Stimulated activated CD8-positive, alpha-beta memory T cell treated with anti-CD3 and anti-CD28 coated beads, Interleukin-7, amount 100 ng/mL, for 1 hour (primary cell): ENCODE measurements at places on chromosomes 3 and 15.

- DNase-seq, result no peak
Observed at GRCh38 chr3:196688349-196688748, 23.7 kb downstream of the CEP19 start.

- DNase-seq, result no peak
Observed at GRCh38 chr3:177449360-177450006, 252.2 kb upstream of the TBL1XR1 start.

DNA sequence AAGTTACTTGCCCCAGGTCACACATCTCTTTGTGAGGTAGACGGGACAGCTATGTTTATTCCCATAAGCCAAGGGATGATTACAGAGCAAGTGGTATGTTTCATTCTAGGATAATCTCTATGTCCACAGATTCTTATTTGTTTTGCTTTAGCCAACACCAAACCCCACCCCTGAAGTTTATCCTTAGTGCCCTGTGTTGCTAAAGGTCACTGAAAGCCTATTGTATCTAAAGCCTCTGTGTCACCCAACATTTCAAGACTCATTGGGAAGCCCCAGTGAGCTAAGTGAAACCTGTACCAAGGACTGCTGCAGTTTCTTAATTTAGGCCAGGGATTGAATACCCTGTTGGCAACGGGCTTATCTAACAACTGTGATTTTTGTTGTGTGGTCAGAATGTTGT is 135.6 kb downstream of the ADAMTS9 start:
- DNase-seq, result no peak

- no peak for DNase-seq
Observed at GRCh38 chr15:45385590-45385989, 7.2 kb upstream of the GATM start.

- DNase-seq, result no peak
Observed at GRCh38 chr15:39400821-39401550, 179.9 kb upstream of the THBS1 start.

DNA sequence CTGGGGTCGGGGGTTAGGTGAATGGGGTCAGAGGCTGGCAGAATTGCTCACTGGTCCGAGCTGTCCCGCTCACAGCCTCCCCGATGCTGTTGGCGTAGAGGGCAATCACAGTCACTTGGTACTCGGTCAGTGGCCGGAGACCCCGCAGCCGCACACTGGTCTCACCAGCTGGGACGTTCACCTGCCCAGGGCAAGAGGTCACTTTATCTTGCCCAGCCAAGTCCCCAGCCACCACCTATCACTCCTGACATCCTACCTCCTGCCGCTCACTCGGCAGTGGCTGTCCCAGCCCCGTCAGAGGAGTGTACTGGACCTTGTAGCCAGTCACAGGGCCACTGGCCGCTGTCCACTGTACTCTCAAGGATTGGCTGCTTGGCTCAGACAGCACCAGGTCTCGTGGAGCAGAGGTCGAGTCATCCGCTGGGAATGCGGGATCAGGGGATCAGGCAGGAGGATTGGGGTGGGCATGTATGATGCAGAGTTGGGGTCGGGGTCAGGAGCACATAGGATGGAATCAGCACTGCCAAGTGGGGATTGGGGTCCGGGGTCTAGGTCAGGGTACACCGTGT is 2.5 kb downstream of the COL7A1 start:
- no peak for DNase-seq

DNA sequence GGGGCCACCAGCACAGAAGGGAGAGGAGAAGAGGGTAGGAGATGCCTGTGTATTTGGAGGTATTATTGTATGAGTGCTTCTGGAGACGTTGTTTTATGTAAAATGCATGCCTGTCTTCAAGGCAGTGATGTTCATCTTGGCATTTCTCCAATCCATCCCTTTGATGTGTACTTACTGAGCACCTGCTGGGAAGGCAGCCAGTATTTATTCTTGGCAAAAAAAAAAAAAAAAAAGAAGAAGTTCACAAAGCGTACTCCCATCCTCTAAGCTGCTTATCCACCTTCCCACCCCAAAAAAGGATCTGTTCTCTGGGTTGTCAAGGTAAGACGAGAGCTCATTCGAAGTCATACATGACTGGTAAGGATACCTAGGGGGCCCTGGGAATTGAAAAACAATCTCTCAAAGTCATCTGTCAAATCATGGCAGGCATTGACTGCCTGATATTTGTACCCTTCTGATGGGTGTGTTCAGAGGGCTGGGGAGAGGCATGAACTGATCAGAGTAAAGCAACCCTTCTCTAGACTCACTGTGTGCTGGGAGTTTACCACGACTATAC is 30.0 kb upstream of the SLC6A1 start:
- no peak for DNase-seq

- no peak for DNase-seq
Observed at GRCh38 chr3:151093905-151094304, 8.4 kb downstream of the MED12L start.

GRCh38 chr3:141457624-141458236 is 29.1 kb upstream of the RASA2 start:
- DNase-seq, result no peak

- DNase-seq, result no peak
Observed at GRCh38 chr3:61541694-61542093, 19.7 kb upstream of the PTPRG start.

- DNase-seq, result no peak
Observed at GRCh38 chr15:63803106-63803886, 30.5 kb downstream of the HERC1 start.

DNA sequence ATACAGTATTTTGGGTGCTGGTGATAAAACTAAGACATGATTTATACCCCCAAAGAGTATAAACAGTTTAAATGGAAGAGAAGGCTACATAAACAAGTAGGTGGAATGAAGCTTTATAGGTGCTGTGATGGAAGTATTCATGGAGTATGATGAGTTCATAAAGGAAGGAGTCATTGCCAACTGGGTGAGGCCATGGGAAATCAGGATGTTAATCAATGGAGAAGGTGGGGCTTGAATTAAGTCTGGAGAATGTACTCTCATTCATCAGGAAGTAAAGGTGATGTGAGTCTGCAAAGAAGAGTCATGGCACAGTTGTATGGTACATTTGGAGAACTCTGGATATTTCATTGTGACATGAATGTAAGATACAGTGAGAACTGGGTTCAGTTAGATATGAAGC is 147.5 kb upstream of the MME start:
- DNase-seq, result no peak

- no peak for DNase-seq
Observed at GRCh38 chr3:40308725-40309417, 636 bp upstream of the EIF1B start.

- no peak for DNase-seq
Observed at GRCh38 chr3:35492841-35493240, 146.5 kb upstream of the ARPP21 start.

DNA sequence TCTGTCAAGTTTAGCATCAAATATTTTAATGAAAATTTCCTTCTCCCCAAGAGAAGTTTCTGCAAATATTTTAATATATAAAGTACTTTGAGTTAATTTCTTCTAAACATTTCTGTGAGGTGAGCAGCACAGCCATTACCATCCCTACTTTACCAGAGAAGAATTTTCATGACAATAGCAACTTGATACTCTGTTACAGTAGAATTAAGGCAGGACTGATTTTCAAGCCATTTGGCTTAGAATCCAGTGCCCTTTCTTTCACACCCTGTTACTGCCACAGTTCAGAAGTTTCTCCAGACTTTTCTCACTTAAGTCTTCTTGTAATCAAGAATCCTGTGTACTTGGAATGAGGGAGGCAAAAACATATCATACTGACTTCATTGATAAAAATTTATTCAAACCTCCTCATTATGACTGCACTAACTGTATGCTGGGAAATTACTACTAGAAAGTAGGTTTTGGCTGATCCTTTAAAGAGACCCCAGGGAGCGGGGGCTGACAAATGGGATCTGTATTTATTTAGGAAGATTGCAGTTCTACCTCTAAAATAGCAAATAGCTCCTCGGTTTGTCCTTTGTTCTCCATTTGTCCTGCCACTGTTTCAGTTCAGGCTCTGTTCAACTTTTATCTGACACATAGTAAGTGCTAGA is 557.0 kb upstream of the SGO1 start:
- DNase-seq, result no peak

GRCh38 chr15:67361100-67361499 is 106.5 kb downstream of the IQCH start:
- DNase-seq, result no peak

- no peak for DNase-seq
Observed at GRCh38 chr3:14796403-14797077, 22.2 kb upstream of the FGD5 start.

GRCh38 chr15:85515212-85515611 is 134.8 kb downstream of the AKAP13 start:
- no peak for DNase-seq

- DNase-seq, result no peak
Observed at GRCh38 chr3:12692444-12692843, 28.5 kb upstream of the RAF1 start.

GRCh38 chr3:99774467-99774866 is 43.2 kb upstream of the CMSS1 start:
- DNase-seq, result no peak

GRCh38 chr3:68985146-68985790 is 28.2 kb downstream of the EOGT start:
- no peak for DNase-seq

DNA sequence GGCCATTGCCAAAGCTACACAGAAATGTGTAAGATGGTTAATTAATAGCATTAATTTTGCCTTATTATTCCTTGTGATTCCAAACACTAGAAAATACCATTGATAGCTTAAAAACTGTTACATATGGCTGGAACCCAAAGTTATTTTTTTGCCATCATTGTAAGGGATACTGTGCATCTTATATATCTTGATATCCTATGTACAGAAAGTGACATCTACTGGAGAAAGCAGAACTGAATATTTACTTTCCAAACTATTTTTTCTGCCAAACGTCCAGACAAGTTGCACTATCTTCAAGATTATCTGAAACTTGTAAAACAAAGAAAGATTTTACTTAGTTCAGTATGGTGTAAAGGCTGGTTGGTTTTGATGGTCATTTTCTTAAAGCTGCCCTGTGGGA is 33.3 kb upstream of the MEIS2 start:
- DNase-seq, result no peak

DNA sequence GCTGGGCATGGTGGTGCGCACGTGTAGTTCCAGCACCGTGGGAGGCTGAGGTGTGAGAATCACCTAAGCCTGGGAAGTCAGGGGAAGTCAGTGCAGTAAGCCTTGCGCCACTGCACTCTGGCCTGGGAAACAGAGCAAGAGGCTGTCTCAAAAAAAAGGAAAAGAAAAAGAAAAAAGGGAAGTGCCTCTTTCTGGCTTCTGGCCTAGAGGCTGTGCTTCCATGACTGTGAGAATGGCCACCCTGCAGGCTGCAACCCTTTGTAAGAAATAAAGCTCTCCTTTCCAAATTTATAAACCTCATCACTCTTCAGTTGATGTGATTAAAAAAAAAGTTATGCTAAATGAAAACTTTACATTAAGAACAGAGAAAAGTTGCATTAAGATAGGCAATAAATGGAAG is 774.3 kb downstream of the TUSC7 start:
- DNase-seq, result no peak

DNA sequence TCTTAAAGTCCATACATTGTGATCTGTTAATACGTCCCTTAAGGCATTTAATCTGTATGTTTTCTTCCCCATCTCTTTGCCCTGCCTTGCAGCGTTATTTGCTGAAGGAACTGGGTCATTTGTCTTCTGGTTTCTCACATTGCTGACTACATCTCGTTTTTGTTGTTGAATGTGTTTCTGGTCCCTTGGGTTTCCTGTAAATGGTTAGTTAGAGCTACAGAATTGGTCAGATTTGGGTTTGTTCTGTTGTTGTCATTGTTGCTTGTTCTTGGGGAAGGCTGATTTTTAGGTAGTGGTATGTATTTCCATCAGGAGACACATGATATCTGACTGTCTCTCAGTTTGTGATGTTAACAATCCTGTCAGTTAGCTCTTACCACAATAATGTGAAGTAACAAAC is 27.0 kb upstream of the ITPKA start:
- no peak for DNase-seq

GRCh38 chr15:74311734-74312444 is 55.6 kb downstream of the CYP11A1 start:
- no peak for DNase-seq

- DNase-seq, result no peak
Observed at GRCh38 chr3:8538223-8538622, 36.6 kb downstream of the LMCD1 start.

DNA sequence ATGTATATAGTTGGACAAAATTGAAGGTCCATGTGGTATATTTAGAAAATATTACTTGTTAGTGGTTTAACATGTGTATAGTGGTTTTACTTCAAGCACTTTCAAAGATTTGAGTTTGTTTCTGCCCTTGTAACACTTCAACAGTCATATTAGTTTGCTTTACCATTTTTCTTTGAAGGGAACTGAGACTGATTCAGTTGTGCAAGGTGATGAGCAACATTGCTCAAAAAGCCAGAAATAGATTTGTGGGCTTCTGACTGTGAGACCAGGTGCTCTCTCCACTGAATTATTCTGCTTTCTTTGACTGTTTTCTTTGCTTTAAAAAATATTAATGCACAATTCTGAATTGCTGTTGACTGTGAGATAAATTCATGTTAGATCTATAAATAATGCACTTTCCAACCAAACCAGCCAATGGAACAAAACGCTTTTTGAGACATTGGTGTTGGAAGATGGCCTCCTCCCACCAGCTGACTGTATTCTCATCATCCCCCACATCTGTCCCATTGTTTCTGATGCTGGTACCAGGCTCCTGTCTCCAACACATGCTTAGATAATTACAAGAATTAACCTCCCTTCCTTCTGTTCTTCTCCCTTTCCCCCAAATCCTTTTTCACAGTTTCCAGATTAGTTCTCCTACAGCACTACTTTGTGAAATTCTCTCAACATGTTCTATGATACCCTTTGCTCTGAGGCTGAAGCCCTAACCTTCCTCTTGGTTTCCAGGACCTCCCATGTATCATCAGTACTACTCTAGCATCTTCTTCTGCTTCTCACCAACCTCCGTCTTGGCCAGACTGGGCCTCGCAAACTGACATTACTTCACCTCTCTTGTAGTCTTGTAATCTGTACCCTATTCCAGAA is 27.9 kb downstream of the PLCL2 start:
- DNase-seq, result no peak

DNA sequence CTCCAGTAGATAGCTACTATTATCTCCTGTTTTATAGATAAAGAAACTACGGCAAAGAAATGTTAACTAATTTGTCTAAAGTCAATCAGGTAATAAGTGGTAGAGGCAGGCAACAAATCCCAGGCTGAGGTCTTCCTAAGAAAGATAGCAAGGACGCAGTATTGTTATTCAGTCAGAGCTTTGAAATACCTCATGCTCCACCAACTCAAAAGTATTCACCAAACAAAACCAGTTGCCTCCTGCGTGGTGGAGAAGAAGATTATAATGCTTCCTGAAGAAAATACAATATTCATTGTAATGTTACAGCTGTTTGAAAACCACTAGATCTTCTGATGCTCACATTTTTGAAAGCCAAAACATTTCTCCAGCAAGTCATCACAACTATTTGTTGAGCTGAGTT is 138.2 kb upstream of the CNTN4 start:
- DNase-seq, result no peak

DNA sequence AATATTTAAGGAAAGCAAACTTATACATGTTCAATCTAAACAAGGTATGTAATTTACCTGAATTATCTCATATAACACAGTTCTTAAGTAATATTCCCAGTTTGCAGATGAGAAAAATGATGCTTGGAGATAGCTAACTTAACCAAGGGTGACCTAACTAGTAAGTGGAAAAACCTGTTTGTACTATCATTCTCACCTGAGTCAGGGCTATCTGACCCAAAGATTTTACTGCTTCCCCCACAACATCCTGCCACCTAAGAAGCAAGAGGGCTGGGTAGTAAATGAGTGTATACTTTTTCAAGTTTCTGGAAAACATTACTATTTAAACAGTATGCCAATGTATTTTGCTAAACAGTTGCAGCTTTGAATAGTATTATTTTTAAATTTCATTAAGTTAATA is 10.6 kb downstream of the TP63 start:
- DNase-seq, result no peak

- DNase-seq, result no peak
Observed at GRCh38 chr15:61651267-61651666, 409.0 kb downstream of the VPS13C start.
